Pulmonary artery endothelial cell (primary cell): ENCODE measurements at places on chromosomes 5 and 9.

DNA sequence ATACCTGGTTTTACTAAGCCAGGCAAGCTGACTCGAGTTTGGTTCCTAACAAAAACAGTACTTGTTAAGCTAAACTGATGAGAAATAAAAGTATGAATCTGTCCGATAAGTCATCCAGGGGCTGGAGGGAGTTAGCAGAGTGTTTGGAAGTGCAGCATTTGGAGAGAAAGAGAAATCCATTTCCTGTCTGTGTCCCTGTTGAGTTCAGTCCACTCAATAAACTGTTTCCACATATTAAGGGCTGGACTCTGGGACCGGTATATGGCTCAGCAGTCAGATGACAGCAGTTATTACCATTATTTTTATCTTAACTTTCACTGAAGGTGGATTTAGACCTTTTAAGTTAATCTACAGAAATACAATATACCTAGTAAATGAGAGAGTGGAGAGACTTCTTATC is 130.6 kb upstream of the ADRA1B start:
- no peak for DNase-seq

GRCh38 chr5:143182901-143183820 is 220.3 kb downstream of the NR3C1 start:
- DNase-seq, result no peak

GRCh38 chr9:110217656-110218099 is 9.7 kb upstream of the C9orf152 start:
- no peak for DNase-seq

GRCh38 chr9:1008216-1008615 is 31.8 kb downstream of the DMRT3 start:
- DNase-seq, result no peak

GRCh38 chr5:140245926-140246325 is 57.0 kb downstream of the PFDN1 start:
- no peak for DNase-seq

DNA sequence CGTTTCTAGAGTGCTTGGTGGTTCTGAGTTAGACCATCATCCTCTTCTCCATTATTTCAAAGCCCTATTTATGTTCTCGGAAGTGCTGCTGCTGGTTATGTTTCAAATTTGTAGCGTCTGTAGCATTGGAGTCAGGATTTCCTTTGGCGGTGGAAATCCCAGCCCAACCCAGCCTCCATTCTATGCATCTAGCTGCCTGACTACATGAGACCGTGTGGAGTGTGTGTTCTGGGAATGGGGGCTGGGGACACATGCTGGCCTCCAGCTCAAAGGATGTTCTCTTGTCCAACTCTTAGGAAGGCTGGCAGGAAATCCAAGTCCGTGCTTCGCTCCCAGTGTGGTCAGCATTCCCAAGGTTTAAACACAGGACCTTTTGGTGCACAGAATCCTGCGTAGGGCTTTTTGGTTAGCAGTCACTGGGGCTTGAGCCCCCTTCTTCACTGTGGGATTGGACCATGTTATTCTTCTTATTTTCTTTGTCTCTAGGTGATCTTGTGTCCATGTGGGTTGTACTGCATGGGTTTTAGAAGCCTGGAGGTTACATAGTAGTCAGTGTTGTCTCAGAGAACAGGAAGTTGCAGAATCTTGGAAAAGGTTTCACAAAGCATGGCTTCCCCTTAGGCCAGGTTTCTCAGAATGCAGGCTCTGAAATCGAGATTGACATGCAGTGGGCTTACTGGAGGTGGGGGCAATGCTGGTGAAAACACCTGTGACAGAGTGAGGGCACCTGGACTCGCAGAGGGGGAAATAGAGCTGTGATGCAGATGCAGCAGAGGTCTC is 132.2 kb downstream of the ARHGAP26 start:
- no peak for DNase-seq

GRCh38 chr9:76654575-76654974 is 109.7 kb upstream of the PCA3 start:
- DNase-seq, result peak; percentile 26

DNA sequence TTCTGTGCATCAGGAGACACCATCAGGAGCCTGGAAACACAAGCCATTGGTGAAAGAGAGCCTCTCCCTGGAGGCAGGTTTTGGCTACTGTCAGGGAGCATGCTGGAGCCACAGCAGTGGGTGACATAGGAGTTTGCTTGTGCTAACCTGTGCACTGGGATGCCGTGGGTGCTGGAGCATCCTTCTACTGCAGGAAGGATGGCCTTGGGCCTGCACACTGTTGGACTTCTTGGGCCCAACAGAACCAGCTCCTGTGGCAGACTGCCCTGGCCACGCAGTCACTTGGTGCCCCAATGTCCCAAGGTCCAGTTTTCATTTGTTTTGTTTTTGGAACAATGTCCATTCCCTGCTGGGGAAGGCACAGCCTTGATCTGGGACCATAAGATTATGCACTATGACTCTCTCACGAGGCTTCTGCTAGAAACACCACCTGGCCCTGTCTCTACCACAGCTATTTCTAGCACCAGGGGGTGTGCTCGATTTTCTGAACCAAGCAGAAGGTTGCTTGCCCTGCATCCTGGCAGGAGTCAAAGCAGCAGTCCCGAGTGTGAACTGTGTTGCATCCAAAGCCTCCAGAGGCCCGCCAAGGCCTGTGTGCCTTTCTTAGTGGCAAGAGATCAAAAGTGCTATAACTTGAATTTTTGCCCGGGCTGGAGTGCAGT is 5.5 kb upstream of the LTC4S start:
- no peak for DNase-seq

DNA sequence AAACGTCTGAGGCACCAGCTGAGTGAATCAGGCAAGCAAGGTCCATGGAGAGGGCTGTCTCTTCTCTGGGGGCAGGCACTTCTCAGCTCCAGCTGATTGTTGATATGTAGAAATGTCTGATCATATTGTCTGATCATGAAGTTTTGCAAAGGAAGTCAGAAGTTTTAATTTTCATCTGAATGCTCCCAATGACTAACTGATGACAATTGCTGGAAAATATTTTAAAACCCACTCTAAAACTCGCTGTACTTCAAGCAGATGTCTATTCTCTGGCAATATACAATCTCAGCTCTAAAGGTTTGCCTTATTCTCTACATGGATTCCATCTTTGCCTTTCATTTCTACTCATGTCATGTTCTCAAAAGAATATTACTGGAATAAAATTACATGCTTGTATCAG is 12.7 kb downstream of the PLK2 start:
- DNase-seq, result no peak
